SJSA1 (cell line): ENCODE measurements at places on chromosomes 5 and 9. TPM values are rescaled to one million over a fixed set of nuclear protein-coding genes. Genes with fewer than 3 reads are reported as not detected.

The MYOT gene
- not detected in 2 replicates for total RNA-seq

DNA sequence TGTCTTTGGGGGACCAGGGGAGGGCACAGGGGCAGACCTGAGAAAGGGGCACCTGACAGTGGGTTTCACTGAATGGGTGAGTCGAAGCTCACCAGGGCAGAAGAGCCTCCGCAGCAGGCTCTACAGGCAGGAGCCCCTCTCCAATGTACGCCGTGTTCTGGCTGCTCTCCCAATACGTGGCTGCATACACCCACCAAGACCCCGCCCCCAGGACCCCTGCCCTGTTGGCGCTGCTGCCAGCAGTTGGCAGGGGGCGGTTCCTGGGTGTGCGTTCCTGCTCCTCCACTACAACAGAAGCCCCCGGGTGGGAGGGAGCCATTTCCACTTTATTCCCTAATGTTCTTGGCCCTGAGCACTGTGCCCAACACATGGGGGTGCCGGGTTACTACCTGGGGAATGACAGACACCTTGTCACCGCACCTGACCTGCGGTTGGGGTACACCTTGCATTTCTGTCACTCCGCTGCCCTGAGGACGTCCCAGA is 30.3 kb downstream of the SARDH start:
- DNase-seq, result no peak

DNA sequence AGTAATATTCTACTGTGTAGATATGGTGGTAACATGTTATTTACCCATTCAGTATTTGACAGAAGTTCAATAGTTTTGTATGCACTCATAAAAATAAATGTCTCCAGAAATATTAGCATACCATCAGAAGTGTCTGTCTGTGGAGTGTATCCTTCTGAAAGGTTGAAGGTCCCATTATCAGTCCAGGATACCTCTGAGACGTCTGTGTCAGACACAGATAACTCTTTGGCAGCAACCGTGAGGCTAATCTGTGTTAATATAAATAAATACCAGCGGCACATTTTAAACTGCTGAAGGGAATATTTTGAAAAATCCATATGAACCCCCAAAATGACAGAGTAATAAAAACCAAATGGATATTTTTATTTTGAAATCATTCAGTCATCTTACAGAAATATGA is 11.9 kb upstream of the ZNF622 start:
- peaks cover 7% of the 10 kb centered on the region; the same call in 1 of the 2 replicates for H3K27me3 ChIP-seq
- no peak overlapping the region for H3K27ac ChIP-seq
- no peaks in the 10 kb centered on the region for H3K36me3 ChIP-seq

DNA sequence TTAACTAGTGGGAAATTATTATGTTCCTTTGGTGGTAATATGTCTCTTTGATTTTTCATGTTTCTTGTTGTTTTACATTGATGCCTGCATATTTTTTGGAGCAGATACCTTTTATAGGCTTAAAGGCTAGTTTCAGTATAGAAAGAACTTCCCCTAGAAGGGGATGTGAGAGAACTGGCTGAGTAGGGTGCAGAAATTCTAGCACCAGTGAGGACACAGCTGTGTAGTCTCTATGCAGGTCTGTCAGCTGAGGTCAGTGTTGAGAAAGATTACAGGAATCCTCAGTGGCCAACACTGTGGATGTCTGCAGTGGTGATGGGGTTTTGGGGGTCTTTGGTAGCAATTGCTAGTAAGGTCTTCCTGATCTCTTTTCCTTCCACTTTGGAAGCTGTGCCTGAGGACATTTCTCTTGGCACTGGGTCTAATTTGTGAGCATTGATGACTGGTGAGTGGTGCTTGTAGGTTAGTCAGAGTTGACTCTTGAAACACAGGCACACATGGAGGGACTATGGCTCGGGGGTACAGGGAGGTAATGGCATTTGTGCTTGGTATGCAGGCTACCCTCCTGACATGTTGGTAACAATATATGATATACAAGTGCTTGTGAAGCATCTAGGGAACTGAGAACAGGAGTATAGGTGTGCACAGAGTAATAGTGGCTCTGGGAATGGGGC is 221.4 kb downstream of the SPATA31D1 start:
- no peak overlapping the region for H3K4me3 ChIP-seq
- H3K4me1 ChIP-seq, result no peaks in the 10 kb centered on the region
- no peaks in the 10 kb centered on the region for H3K27me3 ChIP-seq
- DNase-seq, result no peak

GRCh38 chr9:127945942-127946341 is 8.3 kb upstream of the DPM2 start:
- no peaks in the 10 kb centered on the region for H3K27me3 ChIP-seq
- H3K27ac ChIP-seq, result no peak overlapping the region
- DNase-seq, result no peak
- H3K4me3 ChIP-seq, result no peak overlapping the region
- H3K36me3 ChIP-seq, result peaks cover 30% of the 10 kb centered on the region
- no peaks in the 10 kb centered on the region for H3K4me1 ChIP-seq
